ENCODE measurements at places on chromosomes 6 and 20.

DNA sequence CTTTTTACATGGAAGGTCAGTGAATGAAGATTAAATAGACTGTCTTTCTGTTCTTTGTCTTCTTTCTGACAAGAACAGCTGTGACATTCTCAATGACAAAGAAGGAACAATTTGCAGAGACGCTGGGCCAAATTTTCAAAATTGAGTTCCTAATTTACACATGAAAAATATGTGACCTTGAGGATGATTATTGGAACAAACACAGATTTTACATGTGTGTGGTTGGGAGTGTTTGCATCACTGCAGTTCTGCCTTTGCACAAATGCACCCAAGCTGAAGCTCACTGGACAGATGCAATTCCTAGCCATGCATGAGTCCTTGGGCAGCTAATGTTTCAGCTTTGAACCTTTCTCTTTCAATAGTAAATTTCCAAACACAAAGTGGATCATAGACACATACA is 350.8 kb downstream of the QKI start:
- no peak for DNase-seq

- no peak for DNase-seq
Measured at GRCh38 chr6:20746024-20746423, 211.8 kb downstream of the CDKAL1 start.

GRCh38 chr6:158505194-158505593 is 54.7 kb upstream of the TMEM181 start:
- no peak for DNase-seq

DNA sequence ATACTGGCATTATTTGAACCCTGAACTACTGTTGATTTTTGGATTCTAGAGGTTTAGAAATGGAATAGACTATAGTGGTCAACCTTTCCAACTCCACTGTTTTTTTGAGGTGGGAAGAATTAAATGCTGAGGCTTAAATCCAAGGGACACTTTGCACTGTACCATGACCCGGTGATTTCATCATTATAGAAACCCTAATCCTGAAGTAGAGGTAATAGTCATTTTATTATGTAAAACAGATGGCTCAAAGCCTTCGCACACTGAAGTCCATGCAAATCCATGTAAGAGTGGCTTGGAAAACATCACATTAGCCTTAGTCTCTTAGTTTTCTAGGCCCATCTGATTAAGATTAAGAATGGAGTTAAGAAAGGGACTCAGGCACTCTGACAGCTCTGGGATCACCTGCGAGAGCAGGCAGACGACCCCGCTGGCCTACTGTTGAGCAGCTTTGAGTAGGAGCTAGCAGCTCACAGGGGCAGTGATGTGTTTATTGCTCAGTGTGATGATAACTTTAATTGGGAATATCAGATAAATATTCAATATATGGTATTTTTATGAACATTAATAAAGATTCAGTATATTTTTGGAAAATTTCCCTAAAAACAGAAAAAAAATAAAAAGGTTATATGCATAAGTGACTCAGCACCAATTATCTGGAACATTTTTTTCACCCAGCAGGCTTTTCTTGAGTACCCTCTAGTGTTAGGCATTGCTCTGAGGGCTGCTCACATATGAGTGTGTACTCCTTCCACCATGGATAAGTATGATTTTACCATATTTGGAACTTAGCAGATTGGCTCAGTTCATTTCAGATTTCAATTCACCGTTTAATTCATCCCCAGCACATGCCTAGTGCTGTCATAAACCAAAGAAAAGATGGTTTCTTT is 13.4 kb downstream of the SLX4IP start:
- DNase-seq, result no peak

- no peak for DNase-seq
Measured at GRCh38 chr6:11710311-11710761, 68.3 kb downstream of the ADTRP start.

GRCh38 chr6:137851669-137852068 is 15.4 kb upstream of the TNFAIP3 start:
- no peak for DNase-seq

DNA sequence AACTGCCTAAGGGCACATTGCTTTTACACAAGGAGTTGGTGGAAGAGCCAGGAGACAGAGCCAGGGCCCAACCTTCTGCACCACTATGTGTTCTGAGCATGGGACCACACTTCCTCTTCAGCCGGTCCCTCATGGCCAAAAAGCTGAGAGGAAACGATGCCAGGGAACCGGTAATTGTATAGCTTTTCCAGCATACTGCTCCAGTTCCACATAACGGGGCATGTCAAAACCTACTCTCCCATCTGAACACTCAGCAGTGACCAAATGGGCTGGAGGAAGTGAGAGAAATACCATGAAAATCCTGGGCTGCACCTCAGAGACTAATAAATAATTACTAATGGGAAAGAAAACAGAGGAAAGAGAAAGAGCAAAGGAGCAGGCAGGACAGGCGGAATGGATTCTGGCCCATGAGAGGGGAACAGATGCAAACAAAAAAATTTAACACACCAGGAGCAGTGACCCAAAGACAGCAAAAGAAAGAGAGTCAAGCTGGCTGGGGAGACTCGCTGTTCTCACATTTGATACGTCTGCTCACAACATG is 52.0 kb upstream of the BMP2 start:
- DNase-seq, result no peak

DNA sequence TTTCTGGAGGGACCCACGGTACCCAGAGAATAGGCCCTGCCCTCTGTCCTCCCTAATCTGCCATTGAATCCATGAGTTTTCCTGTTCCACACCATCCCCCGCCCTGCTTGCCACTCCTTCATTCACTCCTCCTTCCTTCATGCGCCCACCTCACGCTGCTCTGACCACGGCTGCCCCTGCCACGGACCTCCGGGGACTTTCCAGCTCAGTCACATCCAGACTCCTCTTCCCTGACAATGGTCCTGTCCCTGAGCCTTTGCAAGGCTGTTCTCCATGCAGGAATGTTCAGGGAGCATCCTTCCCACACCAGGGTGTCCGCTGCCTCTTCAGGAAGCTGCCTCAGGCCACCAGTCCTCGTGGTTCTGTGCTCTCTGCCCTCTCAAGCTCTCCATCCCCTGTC is 25.9 kb downstream of the GLP1R start:
- DNase-seq, result no peak

GRCh38 chr20:2991532-2991931 is 51.9 kb upstream of the GNRH2 start:
- DNase-seq, result no peak

GRCh38 chr6:35967076-35967774 is 46.3 kb upstream of the SRPK1 start:
- DNase-seq, result no peak

GRCh38 chr20:58832457-58832856 is 18.2 kb downstream of the GNAS-AS1 start:
- no peak for DNase-seq

DNA sequence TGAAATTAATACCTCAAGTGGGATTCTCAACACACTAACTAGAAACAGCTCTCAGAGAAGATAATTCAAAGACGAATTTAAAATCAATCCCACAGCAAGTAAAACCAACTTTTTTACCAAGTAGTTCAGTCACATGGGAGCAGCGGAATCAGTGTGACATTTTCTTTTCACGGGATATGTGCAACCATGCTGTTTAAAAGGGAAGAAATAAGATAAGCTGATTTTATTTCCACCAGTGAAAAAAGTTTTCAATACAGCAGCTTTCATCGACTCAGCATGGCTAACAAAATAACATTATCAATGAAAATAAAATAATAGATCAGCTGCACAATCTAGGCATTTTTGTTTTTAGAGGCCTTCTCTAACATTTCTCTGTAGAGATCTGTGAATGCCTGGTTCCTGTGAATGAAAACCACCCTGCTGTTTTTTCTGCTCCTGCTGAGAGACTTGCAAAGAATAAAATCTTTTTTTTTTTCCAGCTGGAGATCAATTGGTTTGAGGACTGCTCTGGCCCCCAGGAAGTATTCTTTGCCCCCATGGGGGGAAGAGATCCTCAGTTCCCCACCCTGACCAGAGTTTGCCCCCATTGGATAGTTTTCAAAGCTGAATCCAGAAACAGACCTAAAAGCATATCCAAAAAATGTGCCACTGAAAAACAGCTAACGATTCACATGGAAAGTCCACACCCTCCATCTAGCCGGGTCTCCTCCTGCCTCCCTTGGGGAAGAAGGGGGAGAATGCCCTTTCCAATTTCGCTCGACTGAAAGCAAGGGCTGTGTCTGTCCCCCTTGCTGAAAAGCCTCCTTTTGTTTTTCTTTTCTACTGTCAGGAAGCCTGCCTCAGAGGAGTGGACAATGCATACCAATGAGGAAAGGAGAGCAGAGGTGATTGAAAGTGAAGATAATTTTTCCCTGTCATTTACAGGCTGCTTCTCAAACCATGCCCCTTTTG is 317.6 kb downstream of the PRKN start:
- DNase-seq, result no peak

- DNase-seq, result no peak
Measured at GRCh38 chr6:15877231-15877630, 214.4 kb upstream of the DTNBP1 start.

- DNase-seq, result no peak
Measured at GRCh38 chr6:167702241-167702827, 124.4 kb upstream of the AFDN start.

- no peak for DNase-seq
Measured at GRCh38 chr6:168892031-168892430, 361.6 kb downstream of the THBS2 start.

DNA sequence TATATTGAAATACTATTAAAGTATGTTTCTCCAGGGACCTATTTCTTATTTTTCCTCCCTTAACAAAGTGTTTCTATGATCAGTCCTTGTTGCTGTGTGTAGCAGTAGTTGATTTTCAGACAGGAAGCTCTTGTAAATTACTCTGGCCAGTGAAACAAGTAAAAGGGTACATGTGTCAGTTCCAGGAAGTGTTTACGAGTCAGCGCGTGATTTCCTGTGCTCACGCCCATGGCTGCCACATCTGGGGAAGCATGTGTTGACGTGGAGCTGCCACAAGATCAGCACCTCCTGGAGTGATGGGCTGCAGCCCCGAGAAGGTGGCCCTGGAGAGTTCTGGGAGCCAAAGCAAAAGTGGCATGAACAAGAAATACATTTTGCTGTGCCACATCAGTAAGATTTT is 38.6 kb upstream of the GGTLC1 start:
- no peak for DNase-seq

GRCh38 chr20:38987777-38988176 is 25.6 kb downstream of the DHX35 start:
- no peak for DNase-seq

All from NCI-H1436 (cell line).